NCI-H2081 treated with DMSO at 0.1 percent for 48 hours (cell line): ENCODE measurements at places on chromosomes 4 and X.

DNA sequence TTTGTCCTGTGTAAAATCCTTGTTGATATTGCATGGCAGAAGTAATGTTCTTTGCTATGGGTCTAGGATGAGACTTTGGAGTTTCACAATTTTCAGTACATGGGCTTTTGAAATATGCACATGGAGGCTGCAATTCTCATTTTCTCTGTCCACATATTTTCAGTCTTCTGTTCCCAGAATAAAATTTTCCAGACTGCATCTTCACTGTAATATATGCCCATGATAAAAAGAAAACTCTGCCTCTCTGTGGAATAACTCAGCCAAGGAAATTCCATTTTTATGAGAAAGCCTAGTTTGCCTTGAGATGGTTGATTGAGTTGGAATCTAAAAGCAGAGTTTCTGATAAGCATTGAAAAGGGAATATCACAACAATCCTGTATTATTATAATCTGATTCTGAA lies 601.4 kb upstream of the AADAT start:
- no peak for DNase-seq

DNA sequence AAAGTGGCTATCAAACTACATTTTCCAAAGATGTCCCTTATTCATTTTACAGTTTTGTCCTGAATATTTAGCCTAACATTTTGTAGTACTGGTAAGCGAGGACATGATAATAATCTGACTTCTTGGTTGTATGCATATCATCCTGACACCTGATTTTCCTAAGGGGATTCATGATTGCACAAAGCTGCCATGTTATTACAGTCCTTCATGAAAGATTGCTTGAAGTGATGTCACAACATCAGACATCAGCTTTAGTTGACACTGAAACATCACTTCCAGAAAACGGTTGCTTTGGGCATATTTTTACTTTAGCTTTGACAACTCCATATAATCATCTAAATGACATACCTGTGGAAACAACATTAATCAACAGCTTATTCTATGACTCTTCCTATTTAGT lies 188.7 kb upstream of the PABPC4L start:
- no peak for DNase-seq

DNA sequence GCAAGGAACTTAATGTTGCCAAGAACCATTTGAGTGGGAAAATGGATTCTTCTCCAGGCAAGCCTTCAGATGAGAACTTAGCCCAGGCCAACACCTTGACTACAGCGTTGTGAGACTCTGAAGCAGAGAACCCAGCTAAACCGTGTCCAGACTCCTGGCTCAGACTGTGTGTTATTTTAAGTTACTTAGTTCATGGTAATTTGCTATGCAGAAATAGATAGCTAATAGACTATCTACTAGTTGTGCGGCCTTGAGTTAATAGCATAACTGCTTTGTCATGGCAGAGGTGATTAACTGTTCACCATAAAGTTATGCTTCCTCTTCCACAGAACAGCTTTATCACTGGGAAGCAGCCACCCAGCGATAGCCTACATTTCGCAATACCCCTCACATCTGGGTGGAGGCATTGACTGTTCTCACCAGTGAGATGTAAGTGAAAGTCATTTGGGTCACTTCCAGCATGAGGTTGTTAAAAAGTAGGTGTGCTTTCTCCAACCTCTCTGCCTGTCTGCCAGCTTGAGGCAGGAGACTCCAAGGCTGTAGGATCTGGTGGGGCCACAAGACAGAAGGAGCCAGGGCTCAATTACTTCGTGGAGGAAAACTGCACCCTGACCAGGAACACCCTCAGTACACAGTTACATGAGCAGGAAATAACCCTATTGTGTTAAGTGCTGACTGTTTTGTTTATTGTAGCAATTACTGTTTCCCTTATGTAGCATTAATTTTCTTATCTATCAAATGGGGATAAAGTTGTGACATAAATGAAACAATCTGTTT lies 94.2 kb downstream of the GPAT3 start:
- DNase-seq, result no peak

GRCh38 chr4:23232987-23233386 lies 540.2 kb downstream of the GBA3 start:
- DNase-seq, result no peak

DNA sequence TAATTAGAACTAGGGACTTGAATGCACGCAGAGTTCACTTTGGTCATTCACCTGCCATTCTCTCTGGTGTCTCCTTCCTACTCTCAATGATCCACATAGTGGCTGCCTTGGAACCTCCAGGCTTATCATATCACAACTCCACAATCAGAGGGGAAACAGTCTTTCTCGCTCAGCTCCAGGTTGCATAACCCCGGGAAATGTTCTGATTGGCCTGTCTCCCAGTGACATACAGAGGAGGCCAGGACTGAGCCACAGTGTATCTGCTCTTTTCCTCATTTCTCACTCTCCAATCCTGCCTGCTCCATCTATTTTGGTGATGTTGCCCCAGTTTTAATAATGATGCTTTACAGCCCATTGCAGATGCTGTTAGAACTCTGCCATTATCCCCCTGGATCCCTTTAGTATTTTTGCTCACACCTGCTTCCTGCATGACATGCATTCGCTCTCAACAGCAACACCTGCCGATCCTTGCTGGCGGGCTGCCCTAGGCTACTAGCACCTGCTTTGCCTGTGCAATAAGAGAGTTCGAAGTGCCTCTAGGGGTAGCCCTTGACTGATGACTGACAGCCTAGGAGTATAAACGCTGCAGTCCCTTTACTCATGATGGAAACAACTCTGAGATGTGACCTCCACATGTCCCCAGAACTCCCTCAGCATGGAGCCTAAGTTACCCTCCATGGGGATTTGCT lies 211.3 kb upstream of the RPS6KA3 start:
- DNase-seq, result peak; percentile 81

DNA sequence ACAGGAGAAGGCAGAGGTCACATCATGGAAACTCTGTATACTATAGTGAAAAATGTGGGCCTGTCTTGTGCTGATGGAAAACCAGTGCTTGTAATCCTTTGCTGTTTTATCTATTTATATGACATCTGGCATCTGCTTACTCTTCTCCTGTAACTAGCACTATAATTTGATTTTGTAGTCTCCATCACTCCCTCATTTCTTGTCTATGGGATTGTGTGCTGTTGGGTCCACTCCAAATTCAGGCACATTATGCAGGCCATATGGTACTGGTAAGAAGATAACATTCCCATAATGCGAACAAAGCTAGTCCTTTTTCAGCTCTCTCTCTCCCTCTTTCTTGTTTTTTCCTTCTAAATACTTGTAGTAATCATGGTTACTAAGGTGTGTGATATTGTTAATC lies 581.2 kb upstream of the IGFBP7 start:
- no peak for DNase-seq

- DNase-seq, result no peak
Measured at GRCh38 chr4:185237175-185237574, 27.8 kb downstream of the SNX25 start.

DNA sequence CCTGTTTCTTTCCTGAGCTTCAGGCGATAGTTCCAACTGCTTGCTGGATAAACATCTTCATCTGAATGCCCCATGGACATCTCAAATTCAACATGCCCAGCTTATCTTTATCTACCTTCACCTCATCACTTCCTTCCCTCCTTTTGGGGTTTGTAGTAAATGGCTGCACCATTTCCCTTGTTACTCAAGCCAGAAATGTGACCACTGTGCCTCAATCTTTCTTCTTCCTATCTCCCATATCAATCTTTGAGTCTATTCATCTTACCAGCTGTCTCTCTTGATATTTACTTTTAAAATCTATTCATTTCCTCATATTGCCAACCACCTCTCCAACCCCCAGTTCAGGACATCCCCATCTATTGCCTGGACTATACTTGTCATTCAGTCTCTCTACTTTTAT lies 155.4 kb downstream of the PPA2 start:
- no peak for DNase-seq

- DNase-seq, result no peak
Measured at GRCh38 chr4:70571772-70572171, 20.3 kb upstream of the AMBN start.

GRCh38 chr4:84803116-84803515 lies 163.4 kb downstream of the WDFY3 start:
- DNase-seq, result no peak

GRCh38 chr4:8793571-8794160 lies 78.0 kb downstream of the HMX1 start:
- no peak for DNase-seq

DNA sequence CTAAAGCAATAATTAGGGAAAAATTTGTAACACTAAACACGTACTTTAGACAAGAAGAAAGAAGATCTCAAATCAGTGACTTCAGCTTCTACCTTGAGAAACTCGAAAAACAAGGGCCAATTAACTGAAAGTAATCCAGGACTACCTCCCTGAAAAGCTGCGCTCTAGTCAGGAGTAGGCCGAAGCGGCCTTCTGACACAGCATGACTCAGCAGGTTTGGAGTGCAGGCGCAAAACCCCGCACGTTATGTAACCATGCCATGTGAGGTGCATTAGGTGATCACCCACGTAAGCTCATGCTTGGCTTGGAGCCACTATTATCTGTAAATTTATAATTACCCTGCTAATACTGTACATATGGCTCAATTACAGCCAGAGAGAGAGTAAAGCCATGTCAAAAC lies 52.8 kb upstream of the CCDC149 start:
- DNase-seq, result no peak

DNA sequence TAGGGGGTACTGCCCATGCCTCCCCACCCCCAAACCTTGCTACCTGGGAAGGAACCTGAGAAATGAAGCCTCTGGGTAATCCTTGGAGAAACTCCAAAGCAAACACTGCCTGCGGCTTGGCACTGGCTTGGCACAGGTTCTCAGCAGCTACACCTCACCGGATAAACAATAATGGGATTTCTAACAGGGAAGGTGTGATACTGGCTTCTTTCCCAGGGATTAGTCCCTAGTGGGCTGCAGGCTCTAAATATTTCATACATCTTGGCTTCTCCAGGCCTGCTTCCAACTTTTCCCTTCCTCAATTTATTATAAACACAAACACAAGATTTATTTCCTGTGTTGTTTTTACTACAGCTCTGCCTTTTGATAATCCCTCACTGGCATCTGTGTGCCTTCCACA lies 12.5 kb downstream of the SEC24D start:
- peak; percentile 53 for DNase-seq

GRCh38 chrX:135649561-135649960 lies 63.9 kb upstream of the CT45A1 start:
- DNase-seq, result no peak

DNA sequence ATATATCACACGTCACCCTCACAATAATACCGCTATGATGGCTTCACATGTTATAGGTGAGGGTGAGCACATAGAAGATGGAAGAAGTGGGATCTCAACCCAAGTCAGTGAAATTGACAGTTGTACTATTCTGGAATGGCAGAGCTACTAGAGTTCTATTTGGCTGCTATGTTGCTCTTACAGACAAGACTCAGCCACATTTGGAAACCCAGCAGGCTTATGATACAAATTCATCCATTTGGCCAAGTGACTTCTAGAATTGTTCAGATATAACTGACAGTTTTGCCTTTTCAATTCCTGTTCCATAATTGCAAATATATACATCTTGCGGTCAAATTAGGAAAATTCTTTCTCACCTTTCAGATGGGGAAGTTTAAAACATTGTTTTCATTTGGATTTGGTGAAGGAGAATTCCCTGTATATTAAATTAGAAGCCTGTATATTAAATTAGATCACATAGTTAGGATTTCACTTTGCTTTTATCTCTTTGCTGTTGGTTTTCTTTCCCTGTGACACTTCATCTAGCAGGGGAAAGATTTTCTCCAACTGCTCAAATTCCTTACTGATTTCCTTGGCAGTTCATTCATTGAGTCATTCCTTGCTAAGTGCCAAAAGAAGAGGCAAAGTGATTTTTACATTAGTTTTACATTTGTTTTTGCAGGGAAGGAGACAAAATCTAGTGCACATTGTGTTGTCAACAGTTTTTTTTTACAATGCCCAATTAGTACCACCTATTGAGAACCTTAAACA lies 120.6 kb upstream of the TBC1D9 start:
- DNase-seq, result no peak
